ENCODE measurements at places on chromosomes 5 and 9.

DNA sequence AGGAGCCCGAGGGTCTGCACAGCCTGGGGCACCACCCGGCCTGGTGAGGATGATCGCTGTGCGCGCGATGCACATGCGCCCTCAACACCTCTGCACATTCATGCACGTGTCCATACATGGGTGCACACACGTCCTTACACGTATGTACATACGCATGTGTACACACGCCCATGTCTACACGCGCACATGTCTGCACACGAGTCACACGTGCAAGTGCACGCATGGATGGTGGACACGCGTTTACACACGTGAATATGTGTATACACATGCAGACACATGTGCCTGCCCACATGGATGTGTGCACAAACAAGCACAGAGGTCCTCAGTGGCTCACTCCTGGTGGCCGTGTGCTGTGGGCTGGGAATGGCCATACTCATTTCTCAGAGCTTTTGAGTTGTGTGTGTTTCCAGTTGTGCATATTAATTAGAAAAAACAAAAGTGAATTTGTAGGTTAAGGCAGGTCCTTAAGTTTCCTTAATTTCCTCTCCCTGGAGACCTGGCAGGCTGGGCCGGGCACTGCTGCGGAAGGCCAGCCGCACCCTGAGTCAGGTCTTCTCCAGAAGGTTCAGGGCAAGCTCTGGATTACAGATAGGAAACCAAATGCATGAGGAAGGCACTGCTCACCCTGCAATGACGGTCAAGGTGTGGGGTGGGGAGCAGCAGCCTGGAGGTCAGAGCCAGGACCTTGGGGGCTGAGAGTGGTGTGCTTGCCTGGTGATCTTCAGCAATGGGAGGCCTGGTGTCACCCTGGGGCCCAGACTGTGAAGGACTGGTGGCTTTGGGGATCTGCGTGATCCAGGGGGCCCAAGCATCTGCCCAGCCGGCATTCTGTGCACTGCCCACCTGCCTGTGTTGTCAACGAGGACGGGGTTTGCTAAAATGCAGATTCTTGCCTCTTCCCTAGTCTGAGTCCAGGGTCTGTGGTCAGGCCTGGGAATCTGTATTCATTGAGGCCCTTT lies 1.3 kb upstream of the RNU6ATAC start:
- peak; percentile 43 for DNase-seq

GRCh38 chr9:3777137-3777536 lies 251.3 kb upstream of the RFX3 start:
- no peak for DNase-seq

GRCh38 chr5:16291894-16292293 lies 112.3 kb upstream of the MARCHF11 start:
- DNase-seq = no peak

- no peak for DNase-seq
These were observed 7.6 kb downstream of the IFNB1 start for GRCh38 chr9:21070171-21070571.

DNA sequence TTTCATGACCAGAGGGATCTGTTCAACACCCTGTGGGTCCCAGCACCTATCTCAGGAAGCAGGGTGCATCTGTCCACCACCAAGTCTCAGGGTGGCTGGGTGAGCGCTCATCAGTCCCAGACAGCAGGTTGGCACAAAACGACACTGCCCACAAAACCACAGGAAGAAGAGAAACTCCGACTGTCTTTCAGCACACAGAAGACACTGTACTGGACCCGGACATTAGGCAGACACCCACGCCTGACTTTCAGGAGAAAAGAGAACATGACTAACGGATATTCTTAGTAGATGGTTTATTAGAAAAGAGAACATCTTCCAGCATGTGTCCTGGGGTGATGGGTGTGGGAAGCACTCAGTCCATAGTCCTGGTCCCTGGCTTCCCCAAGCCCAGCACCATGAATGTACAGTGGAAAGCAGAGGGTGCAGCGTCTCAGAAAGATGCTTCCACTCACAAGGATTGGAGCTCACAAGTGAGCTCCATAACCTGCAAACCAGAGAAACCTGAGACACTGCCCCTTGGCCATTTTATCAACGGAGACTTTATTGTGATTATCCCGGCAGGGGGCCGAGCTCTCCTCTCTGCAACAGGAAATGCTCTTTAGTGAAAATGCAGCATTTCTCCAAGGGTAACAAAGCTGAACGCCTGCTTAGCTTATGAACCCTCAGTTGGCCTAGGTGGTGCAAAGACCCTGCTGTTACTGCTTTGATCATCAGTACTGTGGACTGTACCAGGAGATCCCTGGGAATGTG lies 35.8 kb upstream of the LCP2 start:
- DNase-seq = peak; percentile 51

DNA sequence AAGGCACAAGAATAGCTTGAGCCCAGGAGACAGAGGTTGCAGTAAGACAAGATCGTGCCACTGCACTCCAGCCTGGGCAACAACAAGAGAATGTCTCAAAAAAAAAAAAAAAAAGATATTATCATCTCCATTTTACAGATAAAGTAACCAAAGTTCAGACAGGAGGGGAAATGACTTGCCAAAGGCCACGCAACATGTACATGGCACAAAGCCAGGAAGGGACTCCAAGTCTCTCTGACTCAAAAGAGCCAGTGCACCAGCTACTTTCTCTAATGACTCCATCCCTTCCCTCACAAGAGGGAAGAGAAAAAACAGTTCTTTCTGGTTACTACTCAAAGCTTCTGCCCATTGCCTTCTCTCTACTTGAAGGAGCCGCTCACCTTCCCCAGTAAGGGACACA lies 34.1 kb downstream of the SIL1 start:
- DNase-seq = no peak

GRCh38 chr5:4614088-4614487 lies 526.0 kb upstream of the ADAMTS16 start:
- no peak for DNase-seq

DNA sequence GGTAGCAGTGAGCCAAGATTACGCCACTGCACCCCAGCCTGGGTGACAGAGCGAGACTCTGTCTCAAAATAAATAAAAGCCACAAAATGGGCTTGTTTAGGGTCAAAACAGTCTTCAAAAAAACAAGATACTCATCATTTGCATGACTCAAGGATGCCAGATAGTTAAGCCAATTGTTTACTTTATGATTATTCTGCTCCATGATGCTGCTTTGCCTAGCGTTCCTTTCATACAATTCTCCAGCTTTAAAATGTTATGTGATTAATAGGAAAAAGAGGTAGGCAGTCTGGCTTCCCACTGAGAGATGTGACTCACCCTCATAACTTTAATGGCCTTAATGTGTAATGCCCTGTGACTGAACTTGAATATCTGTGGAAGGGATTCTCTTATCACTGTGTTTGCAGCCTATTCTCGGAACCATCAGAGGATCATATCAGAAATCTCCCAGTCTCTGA lies 364.6 kb upstream of the TRPC7 start:
- DNase-seq = no peak

DNA sequence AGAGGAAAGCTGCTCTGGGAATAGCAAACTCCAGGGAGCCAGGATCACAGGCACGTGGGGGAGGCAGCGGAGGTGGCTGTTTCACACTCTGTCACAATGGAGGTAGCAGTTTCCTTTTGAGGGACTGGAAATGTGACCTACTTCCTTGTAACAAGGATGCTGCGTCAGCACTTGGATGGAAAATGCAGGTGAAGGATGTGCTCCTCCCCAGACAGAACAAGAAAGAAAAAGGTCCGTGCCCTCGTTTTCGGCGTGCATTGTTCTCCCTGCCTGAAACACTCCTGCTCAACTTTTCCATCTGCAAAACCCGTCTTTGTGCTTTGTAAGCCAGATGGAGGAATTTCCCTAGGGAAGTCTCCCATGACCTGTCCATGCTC lies 55.1 kb upstream of the SH3PXD2B start:
- DNase-seq = no peak

DNA sequence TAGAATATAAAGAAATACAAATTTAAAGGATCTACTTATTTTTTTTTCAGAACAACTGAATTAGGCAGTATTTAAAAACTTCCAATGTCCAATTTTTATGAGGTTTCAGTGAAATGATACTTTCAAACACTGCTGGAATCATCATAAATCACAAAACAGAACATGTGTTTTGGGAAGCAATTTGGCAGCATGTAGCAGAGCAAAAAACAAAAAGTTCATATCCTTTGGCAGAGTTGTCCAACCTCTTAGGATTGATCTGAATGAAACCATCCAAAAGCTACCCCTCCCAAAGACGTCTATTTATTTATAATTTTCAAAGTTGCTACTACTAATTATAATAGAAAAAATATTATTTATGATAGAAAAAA lies 192.4 kb upstream of the PUM3 start:
- no peak for DNase-seq

- no peak for DNase-seq
These were observed 8.3 kb upstream of the CMBL start for GRCh38 chr5:10315824-10316509.

DNA sequence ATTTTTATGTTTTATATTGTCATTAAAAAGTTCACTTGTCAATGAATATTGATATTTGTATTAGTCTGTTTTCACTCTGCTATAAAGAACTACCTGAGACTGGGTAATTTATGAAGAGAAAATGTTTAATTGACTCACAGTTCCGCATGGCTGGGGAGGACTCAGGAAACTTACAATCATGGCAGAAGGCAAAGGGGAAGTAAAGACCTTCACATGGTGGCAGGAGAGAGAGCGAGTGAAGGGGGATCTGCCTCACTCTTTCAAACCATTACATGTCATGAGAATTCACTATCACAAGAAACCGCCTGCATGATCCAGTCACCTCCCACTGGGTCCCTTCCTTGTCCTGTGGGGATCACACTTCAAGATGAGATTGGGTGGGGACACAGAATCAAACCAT lies 27.4 kb downstream of the SRD5A1 start:
- no peak for DNase-seq

- no peak for DNase-seq
These were observed 275.5 kb upstream of the TMEM161B start for GRCh38 chr5:88544136-88544645.

DNA sequence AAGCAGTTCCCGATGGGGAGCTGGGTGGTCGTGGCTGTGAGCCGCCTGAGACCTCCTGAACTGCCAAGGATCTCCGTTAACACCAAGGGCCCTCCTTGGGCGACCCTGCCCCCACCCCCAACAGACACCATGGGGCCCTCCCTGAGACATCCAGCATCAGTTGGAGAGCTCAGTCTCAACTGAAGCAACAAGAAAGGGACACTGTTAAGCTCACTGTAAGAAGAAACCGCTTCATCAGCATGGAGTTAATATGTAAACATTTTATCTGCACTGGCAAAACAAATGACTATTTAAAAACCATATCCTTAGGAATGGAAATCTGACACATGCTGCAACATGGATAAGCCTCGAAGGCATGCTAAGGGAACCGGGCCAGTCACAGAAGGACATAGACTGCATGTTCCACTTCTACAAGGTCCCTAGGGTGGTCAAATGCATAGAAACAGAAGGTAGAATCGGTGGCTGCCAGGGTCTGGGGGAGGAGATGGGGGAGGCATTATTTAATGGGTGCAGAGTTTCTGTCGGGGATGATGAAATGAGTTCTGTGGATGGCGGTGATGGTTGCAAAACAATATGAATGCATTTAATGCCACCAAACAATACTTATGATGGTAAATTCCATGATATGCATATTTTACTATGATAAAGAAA lies 47.4 kb downstream of the ROR2 start:
- DNase-seq = no peak
